Bronchial smooth muscle cell (primary cell): ENCODE measurements at places on chromosomes 3 and 15. TPM values are rescaled to one million over a fixed set of nuclear protein-coding genes. Genes with fewer than 3 reads are reported as not detected.

Gene PROS1
- 17.9 and 18.1 TPM in 2 replicates for total RNA-seq

Gene KBTBD12
- not detected in 2 replicates for total RNA-seq

Gene SNX4
- total RNA-seq, result 23.8 and 23.9 TPM in 2 replicates

Gene GOLGA6L1
- total RNA-seq, result not detected in 2 replicates

Gene SLC38A3
- not detected in 2 replicates for total RNA-seq

Gene SPINT1
- total RNA-seq, result 0.09 and 0.32 TPM in 2 replicates

Gene PLAAT1
- total RNA-seq, result not detected in 2 replicates

Gene CIDEC
- not detected in 2 replicates for total RNA-seq

Gene ZPLD1
- under 0.01 TPM in 2 replicates for total RNA-seq

Gene NUDT16
- 14.0 and 14.9 TPM in 2 replicates for total RNA-seq

Gene RTP3
- not detected in 2 replicates for total RNA-seq

Gene MLH1
- total RNA-seq, result 36.2 and 42.7 TPM in 2 replicates
